ENCODE measurements at places on chromosomes 3 and 15. TPM values are rescaled to one million over a fixed set of nuclear protein-coding genes. Genes with fewer than 3 reads are reported as not detected.
A peak's percentile ranks its signal among the peaks of the same experiment; 100 is the strongest.

GHSR gene
- not detected for total RNA-seq

RAD54L2 gene
- 14.9 TPM for total RNA-seq

EFCAB12 gene
- total RNA-seq = 0.16 TPM

SEMA7A gene
- total RNA-seq = 2.0 TPM

TUSC2 gene
- 39.5 TPM for total RNA-seq

GRCh38 chr15:68298882-68299381 lies 21.4 kb downstream of the FEM1B start:
- peak; percentile 33 for DNase-seq

DNA sequence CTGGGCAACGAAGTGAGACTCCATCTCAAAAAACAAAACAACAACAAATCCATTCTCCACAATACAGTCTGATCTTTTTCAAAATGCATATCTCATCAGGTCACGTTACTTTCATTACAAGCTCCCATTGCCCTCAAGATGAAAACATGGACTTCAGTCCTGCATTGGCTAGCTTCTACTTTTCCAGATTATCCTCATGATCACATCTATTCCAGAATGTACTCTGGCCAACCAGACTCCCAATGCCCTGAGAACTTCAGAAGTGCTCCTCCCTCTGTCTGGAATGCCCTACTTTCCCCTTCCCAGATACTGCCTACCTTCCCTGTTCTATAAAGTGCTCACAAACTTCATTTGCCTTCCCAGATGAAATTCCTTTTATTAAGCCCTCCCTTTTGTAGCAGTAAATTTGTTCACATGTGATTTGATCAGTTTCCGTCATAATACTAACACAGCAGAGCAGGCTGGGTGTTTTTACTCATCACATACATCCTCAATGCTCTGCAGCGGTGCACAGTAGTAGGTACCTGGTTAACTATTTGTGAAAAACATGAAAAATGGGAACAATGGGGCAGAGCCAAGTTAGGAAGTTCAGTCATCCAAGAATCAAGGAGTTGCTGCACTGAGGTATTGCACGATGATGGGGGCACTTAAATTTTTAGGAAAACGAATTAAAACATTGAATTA lies 5.3 kb downstream of the RPL22L1 start:
- DNase-seq = no peak

DNA sequence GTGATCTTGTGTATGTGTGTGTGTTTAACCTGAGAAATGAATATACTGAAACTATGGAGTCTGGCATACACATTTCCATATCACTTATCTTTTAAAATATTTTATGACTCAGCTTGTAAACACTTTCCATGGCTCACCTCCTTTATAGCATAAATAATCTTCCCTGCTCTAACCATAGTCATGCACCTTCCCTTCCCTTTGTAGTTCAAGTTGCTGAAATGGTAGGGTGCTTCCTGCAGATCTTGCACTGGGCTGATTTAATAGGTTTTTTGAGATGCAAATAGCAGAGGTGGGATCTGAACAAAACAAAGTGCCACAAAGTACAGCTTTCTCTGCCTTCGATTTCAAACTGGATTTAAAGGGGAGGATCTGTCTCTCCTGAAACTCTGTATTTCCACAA lies 712.7 kb upstream of the LMCD1 start:
- no peak for DNase-seq

DNA sequence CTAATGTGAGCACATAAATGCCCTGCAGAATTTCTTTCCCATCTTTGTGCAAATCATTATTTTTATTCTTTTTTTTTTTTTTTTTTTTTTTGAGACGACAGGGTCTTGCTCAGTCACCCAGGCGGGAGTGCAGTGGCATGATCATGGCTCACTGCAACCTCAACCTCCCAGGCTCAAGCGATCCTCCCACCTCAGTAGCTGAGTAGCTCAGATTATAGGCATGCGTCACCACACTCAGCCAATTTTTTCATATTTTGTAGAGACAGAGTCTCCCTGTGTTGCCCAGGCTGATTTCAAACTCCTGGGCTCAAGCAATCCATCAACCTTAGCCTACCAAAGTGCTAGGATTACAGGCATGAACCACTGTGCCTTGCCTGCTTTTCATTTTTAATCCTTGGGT lies 22.9 kb downstream of the DAG1 start:
- DNase-seq = no peak

- DNase-seq = no peak
These were observed 24.2 kb downstream of the HDAC11 start for GRCh38 chr3:13504161-13504831.

DNA sequence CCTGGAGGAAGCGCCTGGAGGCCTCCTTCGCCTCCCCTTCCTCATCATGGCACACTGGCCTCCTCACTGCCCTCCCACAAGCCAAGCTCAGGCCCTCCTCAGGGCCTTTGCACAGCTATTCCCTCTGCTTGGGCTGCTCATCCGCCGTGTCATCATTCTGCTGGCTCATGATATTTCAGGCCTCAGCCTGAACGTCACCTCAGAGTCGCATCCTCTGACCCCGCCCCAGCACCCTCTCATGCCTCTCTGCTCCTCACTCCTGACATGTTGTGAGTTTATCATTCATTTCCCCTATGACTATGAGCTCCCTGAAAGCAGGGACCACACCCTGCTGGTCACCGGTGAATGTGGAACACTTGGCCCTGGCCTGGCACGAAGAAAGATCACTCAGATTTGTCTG lies 20.7 kb upstream of the POC1A start:
- DNase-seq = no peak

GRCh38 chr3:181718369-181718768 lies 6.6 kb downstream of the SOX2 start:
- no peak for DNase-seq

- peak; percentile 52 for DNase-seq
These were observed 172.6 kb upstream of the UMPS start for GRCh38 chr3:124557433-124558232.

DNA sequence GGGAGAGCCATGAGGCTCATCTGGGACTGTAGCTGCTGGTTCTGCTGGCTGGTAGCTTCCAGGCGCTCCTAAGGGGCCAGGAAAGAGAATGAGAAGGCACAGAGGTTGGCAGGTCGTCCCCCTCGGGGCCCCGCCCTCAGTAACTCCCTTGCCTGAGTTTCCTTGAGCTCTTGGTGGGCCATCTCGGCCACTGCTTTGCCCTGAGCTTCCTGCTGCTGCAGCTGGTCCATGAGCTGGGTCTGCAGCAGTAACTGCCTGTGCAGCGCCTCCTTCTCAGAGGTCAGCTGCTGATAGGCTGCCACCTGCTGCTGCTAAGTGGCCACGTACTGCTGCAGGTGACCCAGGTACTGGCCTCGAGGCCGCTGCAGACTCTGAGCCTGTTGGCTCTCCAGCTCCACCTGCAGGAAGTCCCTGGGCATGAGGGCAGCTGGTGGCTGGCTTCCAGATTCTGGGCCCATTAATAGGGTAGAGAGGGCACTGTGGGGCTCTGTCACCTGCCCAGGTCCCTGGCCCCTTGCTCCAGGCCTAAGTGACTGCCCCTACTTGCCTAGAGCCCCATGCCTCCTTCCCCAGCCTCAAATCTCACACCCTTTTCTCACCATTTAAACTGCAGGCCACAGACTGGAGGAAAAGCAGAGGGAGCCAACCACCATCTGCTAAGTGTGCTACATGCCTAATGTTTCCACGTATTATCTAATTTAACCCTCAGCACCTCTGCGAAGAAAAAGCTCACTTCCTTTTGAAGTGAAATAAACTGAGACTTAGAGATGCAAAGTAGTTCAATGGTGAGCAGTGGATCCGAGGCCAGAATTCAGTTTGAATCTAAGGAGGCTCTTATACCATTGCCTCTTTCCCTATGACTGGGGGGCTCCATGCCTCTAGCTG lies 10.8 kb upstream of the VPS33B start:
- peak; percentile 85 for DNase-seq

- no peak for DNase-seq
These were observed 17.9 kb upstream of the EPB42 start for GRCh38 chr15:43238671-43239131.

DNA sequence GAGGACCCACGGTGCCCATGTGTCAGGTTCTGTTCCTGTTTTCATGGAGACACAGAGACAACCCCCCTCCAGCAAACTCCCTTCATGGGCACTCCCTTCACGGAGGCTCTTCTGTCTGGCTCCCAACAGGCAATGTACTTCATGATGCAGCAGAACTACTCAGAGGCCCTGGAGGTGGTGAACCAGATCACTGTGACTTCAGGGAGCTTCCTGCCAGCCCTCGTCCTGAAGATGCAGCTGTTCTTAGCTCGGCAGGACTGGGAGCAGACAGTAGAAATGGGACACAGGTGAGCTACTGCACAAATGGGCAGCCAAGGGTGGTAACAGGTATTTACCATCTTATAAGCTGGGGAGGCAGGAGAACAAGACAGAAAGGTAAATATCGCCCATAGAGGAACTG lies 7.0 kb downstream of the TTC21A start:
- DNase-seq = no peak

DNA sequence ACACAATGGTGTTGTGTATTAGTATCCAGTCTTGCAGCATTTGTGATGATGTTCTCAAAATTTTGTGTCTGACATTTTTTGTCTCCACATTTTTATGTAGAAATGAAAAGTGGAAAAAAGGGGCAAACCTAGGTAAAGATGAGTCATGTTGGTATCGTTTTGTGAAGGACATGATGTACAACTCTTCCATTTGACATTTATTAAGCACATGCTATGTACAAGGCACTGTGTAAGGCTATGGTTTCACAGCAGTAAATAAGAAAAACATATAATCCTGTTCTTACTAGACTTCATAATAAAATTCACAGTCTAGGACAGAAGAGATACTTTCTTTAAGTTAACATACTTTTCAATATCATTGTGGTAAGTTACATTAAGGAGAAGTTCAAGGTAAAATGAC lies 143.5 kb upstream of the CNTN4 start:
- no peak for DNase-seq

DNA sequence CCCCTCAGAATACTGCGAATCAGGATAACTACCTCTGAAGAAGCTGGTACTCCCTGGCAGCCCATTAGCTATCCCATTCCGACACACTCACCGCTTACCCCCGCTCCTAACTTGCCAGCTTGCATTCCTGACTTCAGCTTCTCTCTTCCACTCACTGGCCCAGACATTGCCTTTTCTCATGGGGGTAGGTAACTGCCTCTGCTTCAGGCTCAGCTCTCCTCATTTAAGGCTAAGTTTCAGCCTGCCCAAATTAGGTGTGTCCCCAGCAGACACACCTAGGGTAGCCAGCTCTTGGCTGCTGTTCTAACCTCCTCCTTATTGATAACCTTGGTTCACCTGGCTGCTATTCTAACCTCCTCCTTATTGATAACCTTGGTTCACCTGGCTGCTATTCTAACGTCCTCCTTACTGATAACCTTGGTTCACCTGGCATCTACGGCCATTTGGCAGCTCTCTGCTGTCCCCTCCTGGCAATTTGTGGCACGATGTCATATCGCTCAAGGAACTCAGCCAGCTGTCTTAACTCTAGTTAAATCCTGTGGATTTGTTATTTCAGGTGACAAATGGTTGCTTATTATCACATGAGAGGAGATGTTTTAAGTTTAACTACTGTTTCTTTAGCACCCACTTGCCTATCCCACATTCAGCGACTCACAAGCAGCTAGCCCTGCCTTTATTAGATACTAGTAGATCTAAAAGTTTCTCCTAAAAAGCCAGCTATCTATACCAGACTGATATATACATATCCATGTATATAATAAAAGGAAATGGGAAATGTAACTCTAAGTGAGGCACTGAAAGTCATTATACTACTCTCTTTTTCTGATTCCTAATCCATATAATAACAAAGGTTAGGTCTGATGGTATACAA lies 106.5 kb upstream of the ACP3 start:
- DNase-seq = peak; percentile 60

DNA sequence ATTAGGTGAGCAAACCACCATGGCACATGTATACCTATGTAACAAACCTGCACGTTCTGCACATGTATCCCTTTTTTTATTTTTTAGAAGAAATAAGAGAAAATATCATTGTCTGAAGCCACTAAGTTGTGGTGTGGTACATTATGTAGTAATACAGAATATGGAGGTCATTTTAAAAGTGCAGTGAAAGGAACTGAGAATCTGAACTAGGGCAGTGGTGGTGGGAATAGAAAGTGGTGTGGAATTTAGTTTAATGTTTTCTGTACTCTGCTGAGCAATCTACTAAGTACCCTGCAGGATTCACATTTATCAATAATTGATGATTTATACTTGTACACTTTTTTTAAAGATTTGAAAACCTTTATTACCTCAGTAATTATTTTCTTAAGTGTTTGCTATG lies 283.5 kb downstream of the CHL1 start:
- DNase-seq = no peak

GRCh38 chr3:194294199-194294894 lies 56.8 kb downstream of the CPN2 start:
- no peak for DNase-seq

GRCh38 chr15:43134157-43134635 lies 810 bp downstream of the TMEM62 start:
- DNase-seq = no peak

DNA sequence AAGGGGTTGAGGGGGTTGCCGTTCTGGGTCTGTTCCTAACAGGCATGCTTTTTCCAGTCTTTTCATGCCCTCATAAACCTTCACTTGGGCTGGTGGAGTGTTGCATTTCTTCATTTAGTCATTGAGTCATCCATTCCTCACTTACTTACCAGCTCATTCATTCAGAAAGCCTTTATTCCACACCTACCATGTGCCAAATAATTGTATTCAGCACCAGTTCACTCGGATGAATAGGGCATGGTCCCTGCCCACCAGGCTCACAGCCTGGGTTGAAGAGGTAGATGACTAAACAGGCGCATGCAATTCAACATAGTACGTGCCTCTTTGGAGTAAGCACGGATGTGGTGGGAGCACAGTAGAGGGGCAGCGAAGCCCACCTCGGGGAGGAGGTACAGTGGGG lies 35.1 kb upstream of the THSD4 start:
- no peak for DNase-seq

DNA sequence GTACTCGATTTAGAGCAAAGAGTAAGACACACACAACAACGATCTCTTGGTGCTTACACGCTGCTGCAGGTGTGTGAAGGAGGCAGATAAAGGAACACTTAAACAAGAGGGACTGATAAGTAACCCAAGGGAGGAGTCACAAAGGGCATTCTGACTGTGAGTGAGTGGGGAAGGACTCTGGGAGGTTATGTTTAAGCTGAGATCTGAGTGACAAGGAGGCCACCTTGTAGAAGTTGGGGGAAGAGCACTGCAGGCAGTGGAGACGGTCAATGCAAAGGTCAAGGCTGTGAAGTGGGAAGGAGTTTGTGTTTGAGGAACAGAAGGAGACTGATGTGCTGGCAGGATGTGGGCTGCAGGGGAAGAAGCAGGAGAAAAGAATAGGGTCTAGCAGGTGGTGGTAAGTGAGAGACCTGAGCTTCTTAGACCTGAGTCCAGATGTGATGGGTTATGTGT lies 63.1 kb downstream of the LPP start:
- DNase-seq = no peak

All from colonic mucosa (tissue), 4 donors.